Stimulated activated CD8-positive, alpha-beta memory T cell treated with anti-CD3 and anti-CD28 coated beads, Interleukin-4, amount 100 ng/mL, for 1 hour (primary cell): ENCODE measurements at places on chromosomes 4 and X.

DNA sequence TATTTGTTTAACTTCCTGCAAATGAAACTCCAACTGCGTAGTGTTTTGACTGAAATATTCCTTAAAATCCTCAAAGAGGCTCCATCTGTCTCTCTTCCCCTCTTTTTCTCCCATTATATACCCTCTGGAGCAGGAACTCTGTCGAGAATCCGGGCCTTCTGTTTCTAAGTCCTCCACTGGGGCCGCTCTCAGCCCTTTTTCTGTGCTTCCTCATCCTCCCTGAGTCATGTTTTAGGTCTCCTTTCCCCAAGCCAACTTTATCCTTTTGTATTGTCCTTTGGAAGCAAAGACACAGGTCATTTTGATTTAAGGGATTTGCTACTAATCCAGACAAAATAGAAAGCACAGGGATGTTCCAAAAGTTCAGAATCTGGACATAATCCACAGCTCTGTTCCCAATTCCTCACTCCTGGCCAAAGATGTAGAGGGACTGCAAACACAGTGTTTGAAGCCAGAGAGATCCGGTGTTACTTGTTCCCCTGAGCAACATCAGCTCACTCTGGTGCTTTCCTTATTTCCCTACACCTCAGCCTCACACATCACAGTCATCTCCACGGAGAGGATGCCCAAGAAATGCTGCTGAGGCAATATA, 131.0 kb upstream of the KLF3 start:
- DNase-seq: no peak

DNA sequence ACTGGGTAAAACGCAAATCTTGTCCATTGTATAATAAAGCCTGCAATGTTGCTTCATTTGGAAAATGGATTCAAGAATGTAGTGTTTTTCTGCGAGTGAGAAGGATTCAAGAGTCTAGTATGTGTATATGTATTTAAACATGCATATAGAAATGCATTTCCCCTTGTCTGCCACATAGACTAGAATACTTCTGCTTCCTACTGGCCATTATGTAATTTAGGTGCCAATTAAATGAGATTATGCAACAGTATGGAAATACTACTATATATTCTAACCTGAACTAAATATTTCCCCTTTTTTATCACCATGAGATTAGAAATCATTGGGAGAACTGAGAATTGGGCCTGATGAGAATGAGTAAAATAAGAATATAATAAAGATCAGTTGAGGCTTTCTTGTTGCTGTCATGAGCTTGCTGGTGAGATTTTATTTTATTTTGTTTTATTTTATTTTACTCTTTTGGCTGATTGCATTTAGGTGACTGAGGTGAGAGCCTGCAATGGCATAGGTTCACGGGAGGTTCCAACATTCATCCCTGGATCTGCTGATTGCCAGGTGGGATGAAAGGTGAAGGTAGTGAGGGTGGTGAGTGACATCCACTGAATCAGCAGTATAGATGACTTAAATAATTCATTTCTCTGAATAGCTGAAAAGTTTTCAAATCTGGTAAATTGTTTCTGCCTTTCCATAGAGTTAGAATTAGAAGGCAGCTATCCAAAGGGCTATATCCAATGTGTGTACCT, 95.6 kb upstream of the SLC4A4 start:
- no peak for DNase-seq

DNA sequence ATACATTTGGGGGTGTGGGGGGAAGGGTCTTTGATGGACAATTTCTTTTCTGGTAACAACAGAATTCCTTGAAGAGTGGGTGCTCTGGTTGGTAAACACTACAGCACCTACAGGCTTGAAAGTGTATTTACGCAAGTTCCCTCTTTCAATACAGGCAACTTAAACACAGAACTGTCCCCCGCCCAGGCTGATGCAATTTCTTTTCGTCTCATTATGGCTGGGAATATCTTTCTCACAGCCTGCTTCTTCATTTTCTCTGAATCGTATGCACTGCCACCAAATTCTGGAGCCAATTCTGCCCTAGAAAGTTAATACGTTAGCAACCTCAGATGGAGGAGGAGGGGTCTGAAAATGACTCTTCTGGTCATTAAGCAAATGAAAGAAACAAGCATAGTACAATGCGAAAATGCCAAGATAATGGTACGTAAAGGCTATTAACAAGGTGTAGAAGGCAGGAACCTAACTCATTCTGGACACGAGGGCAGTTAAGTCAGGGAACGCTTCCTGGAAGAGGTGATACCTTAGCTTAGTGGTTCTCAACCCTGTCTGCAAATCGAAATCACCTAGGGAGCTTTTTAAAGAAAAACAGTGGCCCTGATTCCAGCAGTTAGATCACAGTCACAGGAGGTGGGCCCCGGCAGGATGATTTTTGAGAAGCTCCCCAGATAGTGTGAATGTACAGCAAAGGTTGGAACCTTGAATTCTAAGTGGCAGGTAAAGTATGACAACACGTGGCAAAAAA, 1.0 kb downstream of the AGA start:
- DNase-seq: no peak

DNA sequence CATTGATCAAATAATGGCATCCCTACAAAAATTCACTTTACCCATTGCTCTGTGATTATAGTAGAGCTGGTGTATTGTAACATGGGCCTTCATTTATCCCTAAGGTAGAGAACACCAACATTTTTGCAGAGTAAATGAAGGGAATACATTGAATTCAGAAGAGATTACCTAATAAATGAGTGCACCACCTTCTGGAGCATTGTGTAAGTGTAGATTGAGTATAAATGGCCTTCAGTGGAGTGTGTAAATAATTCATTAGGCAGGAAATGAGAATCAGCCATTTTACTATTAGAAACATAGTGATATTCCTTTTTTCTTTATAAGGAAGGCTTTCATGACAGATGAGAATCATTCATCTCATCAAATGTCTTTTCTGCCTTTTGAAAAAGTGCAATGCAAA, 155.8 kb downstream of the FAM47B start:
- no peak for DNase-seq

GRCh38 chr4:142778900-142779299, 67.2 kb downstream of the INPP4B start:
- DNase-seq: no peak

DNA sequence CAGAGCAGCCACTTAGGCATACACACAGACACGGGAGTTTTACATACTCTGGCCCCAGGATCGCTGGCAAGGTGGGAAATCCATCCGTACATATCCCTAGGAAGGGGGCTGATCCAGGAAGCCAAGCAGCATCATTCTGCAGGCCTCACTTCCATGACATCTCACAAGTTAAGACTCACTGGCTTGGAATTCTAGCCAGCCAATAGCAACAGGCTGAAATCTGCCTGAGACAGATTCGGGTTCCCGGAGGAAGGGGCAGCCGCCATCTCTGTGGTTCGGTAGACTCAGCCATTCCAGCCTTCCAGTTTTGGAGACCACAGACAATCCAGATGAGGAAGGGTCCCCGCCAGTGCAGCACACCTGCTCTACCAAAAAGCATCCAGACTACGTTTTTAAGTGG, 31.3 kb downstream of the SOWAHB start:
- no peak for DNase-seq

DNA sequence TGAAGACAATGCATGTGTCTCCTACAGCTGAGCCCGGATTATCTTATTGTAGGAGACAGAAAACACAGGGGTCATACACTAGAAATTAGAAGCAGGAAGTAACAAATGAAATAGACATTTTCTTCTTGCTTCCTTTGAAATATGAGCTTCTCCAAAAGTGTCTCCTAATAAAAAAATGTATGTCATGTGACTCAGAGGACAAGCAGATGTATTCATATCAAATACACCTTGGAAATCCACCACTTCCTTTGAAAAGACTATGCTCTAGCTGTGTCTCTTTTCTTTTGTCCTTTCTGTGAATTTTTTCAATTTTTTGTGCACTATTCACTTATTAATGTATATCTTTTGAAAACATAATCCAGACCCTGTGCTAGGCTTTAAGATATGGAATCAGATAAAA, 1906.2 kb downstream of the C4orf33 start:
- DNase-seq: no peak

DNA sequence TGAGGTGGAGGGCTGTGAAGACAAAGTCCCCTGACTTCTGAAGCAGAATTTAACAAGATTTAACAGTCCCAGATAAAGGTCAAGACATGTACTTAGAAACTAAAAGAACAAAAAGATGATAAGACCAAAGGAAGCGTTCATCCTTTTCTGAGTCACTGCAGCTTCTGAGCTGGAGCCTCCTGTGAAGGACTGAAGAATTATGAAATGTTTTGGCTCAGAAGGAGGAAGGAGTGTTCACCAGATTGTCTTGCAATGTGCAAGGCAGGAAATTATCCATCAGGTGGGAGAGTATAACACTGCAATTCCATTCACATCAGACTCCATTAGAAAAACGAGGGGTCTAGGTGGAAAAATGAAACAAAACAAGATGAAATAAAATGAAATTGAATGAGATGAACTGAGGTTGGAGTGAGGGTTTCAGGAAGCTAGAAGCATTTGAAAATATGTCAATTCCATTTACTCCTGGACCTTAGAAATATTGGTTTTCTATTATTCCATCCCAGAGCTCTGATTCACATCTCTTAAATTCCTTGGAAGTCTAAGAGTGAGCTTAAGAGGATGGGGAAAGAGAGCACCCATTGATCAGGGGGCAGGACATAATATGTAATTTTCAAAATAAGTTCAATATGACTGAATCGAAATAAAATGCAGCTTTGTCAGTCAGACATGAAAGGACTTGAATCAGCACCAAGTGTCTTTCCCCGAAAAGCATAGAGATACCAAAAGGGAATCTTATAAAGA, 186.1 kb upstream of the LNX1 start:
- DNase-seq: no peak

DNA sequence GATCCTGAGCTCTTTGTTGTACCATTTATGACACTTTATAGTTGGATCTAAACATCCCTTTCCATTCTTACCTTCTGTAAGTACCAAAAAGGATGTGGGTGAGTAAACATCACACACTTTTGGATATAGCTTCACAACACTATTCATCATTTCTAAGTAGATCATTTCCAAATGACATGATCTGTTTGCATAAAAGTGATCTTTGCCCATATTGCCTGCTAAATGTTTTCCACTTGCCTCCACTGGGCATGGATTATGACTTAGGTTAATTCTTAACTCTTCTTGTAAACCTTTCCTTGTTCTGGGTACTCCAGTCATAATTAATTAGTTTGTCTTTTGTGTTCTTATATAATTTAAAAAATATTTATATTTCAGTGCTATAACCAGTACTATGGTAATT, 244.9 kb upstream of the AGA start:
- no peak for DNase-seq

GRCh38 chrX:153507484-153508178, 9.8 kb upstream of the ATP2B3 start:
- peak; percentile 66 for DNase-seq

DNA sequence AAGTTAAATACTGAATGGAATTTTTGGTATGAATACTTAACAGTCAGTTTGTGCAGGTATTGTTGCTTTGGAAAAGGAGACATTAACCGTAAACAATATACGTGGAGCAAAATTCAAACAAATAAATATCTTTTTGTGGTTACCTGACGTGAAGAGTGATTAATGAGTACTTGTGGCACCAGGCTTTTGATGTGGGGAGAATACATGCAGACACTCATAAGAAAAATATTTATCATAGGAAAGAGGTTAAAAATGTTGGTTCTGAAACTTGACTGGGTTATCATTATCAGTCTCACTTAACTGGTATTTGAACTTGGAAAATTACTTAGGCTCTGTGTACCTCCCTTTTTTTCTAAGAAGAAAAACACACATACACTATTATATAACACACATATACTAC, 136.4 kb upstream of the NDST4 start:
- no peak for DNase-seq

DNA sequence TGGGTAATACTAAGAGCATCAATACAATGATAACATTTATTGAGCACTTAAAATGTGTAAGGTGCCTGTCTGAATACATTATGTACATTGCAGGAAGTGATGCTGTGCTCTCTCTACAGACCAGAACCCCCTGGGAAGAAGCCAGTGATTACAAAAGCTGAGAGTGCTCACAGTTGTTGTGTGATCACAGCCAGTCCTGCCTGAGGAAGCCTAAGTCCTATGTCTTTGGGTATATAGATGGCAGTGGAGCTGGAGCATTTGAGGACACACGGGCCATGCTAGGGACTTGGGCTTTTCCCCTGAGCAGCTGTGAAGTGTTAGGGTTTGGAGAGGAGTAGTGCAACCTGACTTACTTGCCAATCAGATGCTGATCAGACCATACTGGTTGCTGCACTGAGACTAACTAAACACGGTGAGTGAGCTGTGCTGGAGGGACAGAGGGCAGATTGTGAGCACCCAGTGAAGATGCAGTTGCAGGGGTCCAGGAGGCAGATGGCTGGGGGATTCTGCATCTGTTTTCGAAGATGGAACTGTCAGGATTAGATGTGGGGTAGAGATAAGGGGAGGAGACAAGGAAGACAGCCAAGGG, 60.8 kb upstream of the TBC1D14 start:
- no peak for DNase-seq

DNA sequence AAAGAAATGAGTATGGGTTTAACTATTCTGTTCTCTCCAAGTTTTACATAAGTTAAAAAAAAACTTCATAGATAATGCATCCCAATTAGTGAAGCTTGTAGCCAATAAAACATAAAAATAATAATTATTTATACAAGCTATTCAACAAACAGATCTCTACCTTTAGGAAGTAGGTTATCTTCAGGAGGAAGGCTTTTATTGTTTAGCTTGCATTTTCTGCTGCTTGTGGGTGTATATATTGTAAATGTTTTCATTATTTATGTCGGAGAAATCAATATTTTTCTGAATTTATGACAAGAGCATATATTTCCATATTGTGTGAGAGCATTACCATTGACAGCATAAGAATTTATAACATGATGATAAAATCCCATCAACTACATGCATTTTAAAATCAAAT, 208.3 kb downstream of the TRAM1L1 start:
- DNase-seq: no peak

GRCh38 chr4:37549041-37549440, 137.1 kb downstream of the RELL1 start:
- no peak for DNase-seq

GRCh38 chrX:47497271-47497888, 14.4 kb upstream of the ZNF41 start:
- DNase-seq: no peak

DNA sequence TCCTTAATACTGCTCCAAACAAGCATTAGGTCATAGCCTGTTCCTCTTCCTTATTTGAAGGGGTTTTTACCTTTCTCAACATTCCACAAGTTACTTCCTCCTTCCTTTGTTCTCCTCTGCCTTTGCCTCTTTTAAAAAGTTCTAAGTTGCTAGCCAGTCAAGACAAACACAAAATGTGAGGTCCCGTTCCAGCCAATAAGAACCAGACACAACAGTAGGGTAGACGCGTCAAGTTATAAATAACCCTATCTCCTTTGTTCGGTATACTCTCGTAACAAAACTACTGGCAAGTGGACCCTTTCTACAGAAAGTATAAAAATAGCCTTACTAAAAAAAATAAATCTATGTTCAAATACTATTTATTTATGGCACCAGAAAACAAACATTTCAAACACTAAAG, 6.3 kb upstream of the ACE2 start:
- DNase-seq: no peak
